ENCODE measurements at places on chromosomes 16 and 17.

GRCh38 chr17:49890077-49890821, 42.4 kb upstream of the TAC4 start:
- DNase-seq: no peak

- no peak for DNase-seq
Observed at GRCh38 chr17:33366960-33367359, 73.9 kb upstream of the ASIC2 start.

DNA sequence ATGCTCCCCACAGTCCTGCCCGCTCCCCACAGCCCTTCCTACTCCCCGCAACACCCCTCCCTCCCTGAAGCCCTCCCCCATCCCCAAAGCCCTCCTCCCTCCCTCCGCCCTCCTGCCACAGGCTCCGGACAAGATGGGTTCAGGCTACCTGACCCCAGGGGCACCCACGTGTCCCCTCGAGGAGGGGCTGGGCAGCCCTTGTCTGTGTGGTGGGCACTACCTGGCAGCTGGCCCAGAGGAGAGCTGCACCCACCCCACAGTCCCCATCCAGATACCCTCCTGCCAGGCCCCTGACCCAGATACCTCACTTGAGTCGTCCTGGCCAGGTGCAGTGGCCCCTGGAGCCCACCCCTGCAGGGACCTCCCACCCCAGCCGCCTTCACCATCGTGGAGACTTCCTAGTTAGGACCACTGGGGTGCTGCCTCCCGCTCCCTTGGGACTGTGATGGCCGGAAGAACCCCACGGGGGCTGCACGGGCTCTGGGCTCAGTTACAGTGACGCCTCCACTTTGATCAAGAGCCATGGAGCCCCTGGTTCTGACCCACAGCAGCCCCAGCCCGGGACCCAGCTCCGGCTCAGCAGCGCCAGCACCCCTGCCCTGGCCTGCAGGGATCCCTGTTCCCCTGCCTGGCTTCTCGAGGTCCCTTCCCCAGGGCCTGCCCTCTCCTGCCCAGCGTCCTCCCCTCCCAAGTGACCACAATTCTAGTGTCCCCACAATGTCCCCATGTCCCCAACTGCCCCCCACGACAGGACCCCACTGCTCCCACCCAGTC, 806 bp downstream of the PERCC1 start:
- no peak for DNase-seq

- DNase-seq: no peak
Observed at GRCh38 chr17:55444471-55445441, 23.1 kb upstream of the MMD start.

GRCh38 chr16:81158964-81159363, 62.8 kb upstream of the GCSH start:
- DNase-seq: no peak

DNA sequence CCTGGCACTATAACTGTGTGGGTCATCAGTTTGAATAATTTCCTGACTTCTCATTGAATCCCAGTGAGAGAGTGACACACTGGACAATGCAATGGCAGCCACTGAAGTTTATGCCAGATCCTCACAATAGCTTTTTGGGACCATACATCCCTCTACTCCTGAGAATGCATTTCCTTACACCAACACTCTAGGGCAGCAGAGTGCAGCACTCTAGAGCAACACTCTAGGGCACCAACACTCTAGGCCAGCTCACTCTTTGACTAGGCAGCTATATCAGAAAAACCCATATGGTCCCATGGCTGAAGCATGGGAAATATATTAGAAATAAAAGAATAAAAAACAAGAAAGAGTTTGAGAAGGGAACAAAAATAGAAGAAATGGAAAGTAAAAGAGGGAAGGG, 309.2 kb downstream of the MAP2K6 start:
- no peak for DNase-seq

- DNase-seq: no peak
Observed at GRCh38 chr17:39929646-39930407, 2.3 kb downstream of the LRRC3C start.

DNA sequence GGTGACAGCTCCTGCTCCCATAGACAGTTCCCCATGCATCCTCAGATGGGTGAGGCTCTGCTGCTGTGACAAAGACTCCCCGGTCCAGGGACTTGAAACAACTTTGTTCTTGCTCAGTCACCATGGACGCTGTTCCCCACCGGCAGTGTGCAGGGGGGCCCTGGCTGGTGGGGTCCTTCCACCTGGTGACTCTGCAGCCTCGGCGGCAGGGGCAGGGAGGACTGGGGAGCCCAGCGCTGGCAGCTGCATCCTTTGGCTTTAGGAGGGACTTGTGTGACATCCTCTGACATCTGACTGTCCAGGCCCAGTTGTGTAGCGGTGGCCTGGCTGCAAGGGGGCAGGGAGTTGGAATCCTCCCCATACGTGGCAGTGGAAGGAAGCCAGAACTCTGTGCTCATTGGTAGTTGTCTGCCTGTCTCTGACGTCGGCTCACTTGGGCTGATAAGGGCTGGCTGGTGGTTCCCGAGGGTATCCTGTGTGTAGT, 107.3 kb downstream of the CMIP start:
- DNase-seq: no peak

DNA sequence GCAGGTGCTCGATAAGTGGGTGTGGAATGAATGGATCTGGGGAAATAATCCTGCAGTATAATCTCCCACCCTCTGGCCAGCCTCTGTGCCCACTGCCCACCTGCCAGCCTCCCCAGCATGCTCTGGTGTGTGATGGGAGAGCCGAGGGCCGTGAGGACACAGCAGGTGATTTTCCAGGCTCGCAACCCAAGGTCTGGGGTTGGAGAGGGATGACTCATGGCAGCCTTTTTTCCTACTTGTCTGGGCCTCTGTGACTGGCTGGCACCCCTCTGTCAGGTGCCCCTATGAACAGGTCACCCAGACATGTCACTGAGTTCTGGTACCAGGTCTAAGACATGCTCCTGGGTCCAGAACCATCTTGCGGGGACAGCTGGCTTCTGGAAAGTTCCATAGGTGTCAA, 385.7 kb upstream of the TNRC6C start:
- DNase-seq: no peak

- no peak for DNase-seq
Observed at GRCh38 chr17:55897301-55897700, 146.4 kb downstream of the PCTP start.

DNA sequence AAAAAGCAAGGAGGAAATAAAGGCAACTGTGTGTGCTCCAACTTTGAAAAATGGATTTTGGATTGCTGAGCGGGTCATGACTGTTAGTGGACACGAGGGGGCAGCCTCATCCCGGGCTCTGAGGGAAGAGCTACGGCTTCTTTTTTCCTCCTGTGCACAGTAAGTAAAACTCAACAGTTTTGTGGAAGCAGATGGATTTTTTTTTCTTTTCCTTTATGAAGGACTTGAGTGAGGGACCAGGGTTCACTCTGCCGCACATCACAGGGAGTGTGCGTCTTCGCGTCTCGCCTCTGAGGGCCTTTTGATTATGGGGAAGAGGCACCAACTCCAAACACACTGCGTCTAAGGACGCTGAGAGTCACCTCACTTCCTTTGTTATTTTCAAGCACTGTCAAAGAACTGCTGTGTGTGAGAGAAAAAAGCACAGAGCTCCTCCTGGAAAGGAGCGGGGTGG, 80.3 kb upstream of the GOT2 start:
- DNase-seq: no peak

GRCh38 chr17:7740481-7741001, 23.0 kb downstream of the DNAH2 start:
- DNase-seq: no peak

GRCh38 chr16:71929048-71929447, 33.7 kb downstream of the IST1 start:
- DNase-seq: no peak

DNA sequence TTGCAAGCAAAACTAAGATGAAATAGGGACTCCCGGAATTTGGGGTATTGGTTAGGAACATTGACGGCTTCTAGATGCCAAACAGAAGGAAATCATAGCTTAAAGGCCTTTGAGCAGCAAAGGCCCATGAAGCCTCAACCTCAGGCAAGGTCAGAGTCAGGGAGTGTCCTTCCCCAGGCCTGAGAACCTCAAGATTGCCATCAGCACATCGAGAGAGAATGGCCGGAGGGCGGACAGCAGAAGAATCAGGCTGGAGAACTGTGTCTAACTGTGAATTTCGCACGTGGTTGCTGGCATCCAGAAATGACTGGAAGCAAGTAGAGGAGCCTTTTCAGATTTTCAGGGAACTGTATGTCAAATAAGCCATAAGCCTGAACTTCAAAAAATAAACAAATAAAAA, 24.8 kb upstream of the ANKRD40CL start:
- no peak for DNase-seq

- no peak for DNase-seq
Observed at GRCh38 chr16:87697792-87698191, 68.0 kb downstream of the KLHDC4 start.

GRCh38 chr17:17946093-17946492, 26.1 kb downstream of the TOM1L2 start:
- DNase-seq: no peak

GRCh38 chr16:68972013-68972412, 128.7 kb downstream of the TANGO6 start:
- DNase-seq: no peak

DNA sequence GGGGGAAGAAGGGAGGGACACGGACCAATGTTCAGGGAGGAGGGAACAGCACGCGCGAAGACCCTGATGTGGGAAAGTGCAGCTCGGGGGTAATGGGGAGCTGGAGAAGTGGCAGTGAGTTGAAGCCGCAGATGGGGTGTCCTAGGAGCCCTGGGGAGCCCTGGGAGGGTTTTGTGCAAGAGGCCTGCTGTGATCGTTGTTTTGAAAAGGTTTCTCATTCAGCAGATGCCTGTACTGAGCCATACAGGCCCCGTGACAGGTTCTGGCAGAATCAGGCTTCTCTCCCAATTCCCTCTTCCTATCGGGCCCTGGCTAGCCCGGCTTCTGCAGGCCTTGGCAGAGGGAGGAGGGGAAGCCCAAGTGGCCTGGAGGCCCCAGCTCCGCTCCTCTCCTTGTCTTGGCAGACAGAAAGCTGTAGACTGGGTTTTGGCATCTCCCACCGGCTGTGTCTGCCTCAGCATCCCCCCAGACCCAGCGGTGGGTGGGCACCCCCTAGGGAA, 38.4 kb upstream of the EMP2 start:
- no peak for DNase-seq

DNA sequence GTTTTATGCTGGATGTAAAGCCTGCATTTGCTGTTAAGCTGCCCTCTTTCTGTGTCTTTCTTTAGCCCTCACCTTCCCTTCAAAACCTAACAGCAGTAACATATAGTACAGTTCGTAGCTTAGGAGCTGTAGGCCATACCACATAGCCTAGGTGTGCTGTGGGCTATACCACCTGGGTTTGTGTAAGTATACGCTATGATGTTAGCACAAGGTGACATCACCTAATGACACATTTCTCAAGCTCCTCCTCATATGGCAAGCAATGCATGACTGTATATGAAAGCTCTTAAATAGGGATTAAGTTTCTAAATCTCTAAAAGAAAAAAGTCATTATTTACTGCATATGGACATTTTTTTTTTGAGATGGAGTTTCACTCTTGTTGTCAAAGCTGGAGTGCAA, 57.8 kb upstream of the TMEM97 start:
- no peak for DNase-seq

GRCh38 chr16:72500545-72500944, 328.6 kb upstream of the PMFBP1 start:
- no peak for DNase-seq

GRCh38 chr16:72132726-72133125, 39.1 kb downstream of the DHX38 start:
- DNase-seq: no peak

DNA sequence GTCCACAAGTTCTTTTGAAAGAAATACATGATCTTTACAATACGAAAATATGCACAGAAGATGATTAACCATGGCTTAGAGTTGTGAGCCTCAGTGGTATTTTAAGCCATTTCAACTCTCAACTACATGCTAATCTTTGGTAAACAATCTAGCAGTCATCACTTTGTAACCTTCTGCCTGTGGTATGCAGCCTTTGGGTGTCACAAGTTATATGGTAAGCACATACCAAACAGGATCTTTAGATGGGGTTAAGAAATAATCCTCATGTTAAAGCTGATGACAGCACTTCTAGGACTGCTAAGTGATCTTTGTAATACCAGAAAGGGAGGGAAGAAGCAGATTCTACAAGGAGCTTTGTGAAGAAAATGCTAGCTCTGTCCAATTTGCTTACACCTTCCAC, 74.3 kb downstream of the CA4 start:
- no peak for DNase-seq

DNA sequence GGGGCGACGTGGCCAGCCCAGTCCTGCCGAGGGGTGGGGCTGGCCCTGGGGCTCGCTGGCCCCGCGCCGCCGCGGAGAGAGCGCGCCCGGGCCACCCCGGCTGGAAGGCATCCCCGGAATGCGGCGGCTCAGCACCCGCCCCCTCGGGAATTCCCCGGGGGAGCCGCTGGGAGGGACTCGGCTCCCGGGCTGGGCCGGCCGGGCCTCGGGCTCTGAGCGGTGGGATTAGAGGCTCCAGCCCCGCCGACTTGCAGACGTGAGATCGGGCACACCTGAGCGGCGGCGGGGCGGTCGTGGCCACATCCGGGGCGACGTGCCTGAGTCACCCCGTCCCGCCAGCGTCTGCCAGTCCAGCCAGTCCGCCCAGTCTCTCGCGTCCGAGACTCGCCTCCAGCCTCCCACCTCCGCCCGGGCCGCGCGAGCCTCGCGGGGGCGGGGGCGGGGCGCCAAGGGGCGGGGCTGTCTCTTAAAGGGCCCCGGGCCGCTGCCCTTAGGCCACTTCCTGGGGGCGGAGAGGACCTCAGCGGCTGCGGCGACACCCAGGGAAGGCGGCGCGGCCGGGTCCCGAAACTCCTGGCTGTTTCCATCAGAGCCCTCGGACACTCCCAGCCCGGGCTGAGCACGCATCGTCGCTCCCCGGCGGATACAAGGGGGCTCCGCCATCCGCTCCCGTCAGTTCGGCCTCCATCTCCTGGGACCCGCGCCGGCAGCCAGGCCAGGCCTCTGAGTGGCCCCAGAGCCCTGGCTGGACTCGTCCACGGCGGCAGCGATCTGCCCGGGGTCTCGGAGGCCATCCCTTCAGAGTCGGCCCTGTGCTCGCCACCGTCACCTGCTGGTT, at the start of gene KCTD11:
Gene KCTD11 (plus strand): TSS at position 498 of the 838 bp plus-strand sequence.
- peak; percentile 54 for DNase-seq

DNA sequence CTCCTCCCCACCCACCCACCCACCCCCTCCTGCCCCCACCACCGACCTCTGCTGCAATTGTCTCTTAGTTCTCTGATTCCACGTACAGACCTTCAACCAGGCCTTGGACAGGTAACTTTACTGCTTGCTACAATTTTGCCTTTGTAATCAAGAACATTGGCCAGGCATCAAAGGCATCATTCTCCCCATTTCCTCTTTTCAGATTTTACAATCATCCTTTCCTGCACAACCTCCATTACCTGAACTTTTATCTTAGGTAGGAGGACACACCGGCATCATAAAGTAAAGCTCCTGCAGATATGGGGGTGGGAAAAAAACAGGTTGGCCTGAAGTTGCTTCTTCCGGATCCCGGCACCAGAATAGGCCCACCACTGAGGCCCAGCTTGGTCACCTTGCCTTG, 25.7 kb upstream of the SUPT4H1 start:
- no peak for DNase-seq

- peak; percentile 58 for DNase-seq
Observed at GRCh38 chr17:74923538-74924249, 379 bp upstream of the OTOP2 start.

DNA sequence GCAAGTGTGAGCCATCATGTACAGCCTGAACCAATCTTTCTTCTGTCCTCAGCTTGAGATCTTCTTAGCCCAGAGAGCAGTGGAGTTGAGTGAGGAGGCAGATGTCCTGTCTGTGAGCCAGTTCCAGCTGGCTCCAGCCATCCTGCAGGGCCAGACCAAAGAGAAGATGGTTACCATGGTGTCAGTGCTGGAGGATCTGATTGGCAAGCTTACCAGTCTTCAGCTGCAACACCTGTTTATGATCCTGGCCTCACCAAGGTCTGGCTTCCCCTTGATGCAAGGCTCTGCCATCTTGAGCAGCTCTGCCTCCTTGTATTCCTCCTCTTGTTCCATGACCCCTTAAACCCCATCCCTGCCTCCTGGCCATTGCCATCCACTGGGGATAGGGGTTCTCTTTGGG, 9.6 kb downstream of the CDK5RAP3 start:
- no peak for DNase-seq

All from activated CD4-positive, alpha-beta T cell treated with anti-CD3 and anti-CD28 coated beads for 1 hour (primary cell).